ENCODE measurements at places on chromosomes 6 and 20.
A peak's percentile ranks its signal among the peaks of the same experiment; 100 is the strongest.

DNA sequence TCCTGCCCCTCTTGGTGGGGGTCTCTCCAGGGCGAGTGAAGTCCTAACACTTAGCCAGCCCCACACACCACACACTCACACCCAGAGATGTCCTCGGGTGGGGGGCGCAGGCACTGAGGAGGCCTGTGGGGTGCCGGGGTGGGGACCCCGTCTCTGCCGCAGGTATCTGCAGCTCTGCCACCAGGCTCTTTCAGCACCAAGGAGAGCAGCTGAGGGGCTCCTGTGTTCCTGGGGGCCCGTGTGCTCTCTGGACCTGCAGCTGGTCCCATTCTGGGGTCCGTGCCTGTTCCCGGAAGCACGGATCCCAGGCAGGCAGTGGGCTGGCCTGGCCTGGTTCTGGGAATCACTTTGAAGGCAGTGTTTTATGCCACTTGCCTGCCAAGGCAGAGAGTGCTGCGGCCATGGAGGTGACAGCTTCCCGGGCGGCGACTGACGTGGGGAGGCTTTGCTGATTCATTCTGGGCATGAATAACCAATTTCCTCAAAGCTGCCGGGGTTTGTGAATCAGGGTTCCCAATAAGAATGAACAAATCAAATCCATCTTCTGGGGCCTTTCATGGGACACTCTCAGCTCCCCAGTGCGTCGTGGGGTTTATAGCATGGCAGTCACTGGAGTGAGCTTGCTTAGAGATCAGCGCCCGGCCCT is 54.4 kb upstream of the SLCO4A1 start:
- DNase-seq: no peak

DNA sequence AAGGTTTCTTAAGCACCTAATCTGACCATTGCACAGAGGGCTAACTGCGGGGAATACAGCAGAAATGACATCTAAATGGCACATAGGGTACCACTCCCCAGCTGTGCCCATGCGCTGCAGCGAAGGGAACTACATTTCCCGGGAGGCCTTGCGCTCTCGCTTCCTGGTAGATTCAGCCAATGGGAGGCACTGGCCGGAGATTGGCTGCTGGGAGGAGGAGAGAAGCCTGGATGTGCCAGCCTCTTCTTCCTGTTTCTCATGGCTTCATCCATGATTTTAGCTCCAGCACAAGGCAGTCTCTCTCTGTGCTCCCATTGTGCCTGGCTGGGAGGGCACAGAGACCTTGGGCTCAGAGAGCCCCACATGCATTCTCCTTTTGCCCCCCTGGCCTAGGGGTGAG is 101.7 kb upstream of the FOXA2 start:
- peak; percentile 14 for DNase-seq

DNA sequence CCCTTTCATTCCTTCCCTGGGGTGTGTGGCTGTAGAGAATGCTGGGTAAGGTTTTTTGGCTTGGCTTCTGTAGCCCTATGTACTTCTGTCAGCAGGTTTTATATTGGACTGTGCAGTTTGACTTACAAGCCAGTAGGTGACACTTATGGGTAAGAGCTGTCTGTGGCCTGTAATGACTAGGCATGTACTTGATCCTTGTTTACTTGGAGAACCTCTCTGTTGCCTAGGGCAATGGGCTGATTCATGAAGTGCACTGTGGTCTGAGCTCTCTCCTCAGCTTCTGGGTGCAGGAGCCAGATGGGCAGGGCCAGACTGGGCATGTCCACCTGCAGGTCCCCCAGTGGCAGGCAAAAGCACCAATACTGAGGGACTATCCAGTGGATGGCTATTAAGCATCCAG is 544.6 kb downstream of the ADGRB3 start:
- DNase-seq: no peak

GRCh38 chr20:35561268-35561667 is 19.4 kb downstream of the ERGIC3 start:
- DNase-seq: peak; percentile 66

GRCh38 chr6:87682310-87682709 is 19.7 kb downstream of the AKIRIN2 start:
- DNase-seq: no peak

- no peak for DNase-seq
These were observed 137.1 kb downstream of the SMOC2 start for GRCh38 chr6:168578036-168578435.

- no peak for DNase-seq
These were observed 11.4 kb downstream of the MYB start for GRCh38 chr6:135192256-135193174.

- no peak for DNase-seq
These were observed 53.8 kb downstream of the ADGRG6 start for GRCh38 chr6:142355520-142356174.

DNA sequence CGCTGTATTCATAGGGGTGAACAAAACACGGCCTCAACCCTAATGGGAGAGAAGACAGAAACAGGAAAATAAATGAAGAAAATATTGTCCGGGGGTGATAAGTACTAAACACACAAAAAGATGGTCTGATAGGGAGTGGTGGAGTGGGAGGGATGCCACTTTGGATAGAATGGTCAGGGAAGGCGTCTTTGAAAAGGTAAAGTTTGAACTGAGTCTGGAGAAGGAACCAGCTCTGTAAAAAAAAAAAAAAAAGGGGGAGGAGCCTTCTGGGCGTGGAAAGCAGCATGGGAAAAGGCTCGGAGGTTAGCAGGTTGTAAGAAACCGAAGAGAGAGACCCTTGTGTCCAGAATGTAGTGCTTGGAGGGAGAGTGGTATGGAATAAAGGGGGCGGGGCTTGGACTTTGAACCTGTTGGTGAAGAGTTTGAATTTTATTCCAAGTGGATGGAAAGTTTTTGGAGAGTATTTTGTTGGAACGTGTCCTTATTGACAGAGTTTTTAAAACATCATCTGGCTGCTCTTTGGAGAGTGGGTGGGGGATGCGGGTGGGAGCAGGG is 1.8 kb downstream of the CHMP4B start:
- DNase-seq: no peak

DNA sequence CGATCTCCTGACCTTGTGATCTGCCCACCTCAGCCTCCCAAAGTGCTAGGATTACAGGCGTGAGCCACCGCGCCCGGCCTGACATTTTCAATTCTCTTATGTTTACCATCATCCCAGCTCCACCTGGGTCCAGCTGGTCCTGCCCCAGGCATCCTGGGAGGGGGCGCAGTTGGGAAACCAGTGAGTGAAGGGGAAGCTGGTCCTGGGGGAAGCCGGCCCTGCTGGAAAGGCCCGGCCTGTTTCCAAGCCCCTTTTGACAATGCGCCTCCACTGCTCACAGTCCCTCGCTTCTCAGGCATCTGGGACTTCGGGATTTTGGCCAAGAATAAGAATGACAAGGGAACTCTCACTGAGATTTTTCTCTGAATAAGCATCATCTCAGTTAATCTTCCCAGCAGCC is 14.2 kb downstream of the SLC13A3 start:
- DNase-seq: no peak

Data from NCI-H345 (cell line).